ENCODE measurements at places on chromosomes 7 and 10. TPM values are rescaled to one million over a fixed set of nuclear protein-coding genes. Genes with fewer than 3 reads are reported as not detected.

The ZNF92 gene
- 4.7 TPM for total RNA-seq

The CYP2C19 gene
- total RNA-seq, result not detected

The ASAH2B gene
- total RNA-seq, result 4.6 TPM

The POM121C gene
- 41.7 TPM for total RNA-seq

The NUTM2E gene
- 0.25 TPM for total RNA-seq

Measured in A549 treated with GW870086 at 1 μM for 4 hours (cell line).